ENCODE measurements at places on chromosomes 11 and 22.
A peak's percentile ranks its signal among the peaks of the same experiment; 100 is the strongest.

DNA sequence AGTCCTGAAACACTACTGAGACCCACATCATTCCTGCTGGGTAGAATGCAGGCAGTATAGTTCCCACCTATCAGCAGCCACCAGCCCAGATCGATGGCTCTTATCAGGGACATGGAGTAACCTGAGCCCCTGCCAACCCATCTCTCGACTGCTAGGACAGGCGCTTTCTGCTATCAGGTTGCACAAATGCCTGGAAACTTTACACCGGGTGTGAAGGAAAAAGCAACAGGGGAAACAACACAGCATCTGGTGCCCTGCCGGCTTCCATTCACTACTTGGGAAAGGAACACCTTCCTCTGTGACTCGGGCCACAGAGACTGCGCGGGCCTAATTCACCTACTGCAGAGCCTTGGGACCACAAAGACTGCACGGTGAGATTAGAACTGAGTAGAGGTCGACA is 18.5 kb downstream of the RBFOX2 start:
- no peak for DNase-seq

DNA sequence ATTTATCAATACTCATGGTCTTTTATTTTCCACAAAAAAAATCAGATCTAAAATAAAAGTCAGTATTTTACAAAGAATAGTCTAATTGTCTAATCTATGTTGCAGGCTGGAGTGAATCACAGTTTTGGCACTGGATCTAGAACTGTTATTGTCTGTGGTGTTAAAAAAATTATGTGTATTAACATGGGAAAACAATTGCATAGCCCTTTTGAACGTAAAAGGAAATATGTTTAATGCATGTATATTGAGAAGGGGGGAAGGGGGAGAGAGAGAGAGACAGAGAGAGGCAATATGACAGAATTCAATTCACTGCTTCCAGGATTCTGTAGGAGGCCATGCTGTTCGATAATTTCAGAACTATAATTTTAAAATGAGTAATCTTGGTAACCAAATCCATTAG is 324.9 kb upstream of the CCDC90B start:
- DNase-seq: no peak

- DNase-seq: no peak
Measured at GRCh38 chr22:40033586-40034380, 39.0 kb downstream of the FAM83F start.

GRCh38 chr11:111460856-111461255 is 51.3 kb downstream of the BTG4 start:
- no peak for DNase-seq

DNA sequence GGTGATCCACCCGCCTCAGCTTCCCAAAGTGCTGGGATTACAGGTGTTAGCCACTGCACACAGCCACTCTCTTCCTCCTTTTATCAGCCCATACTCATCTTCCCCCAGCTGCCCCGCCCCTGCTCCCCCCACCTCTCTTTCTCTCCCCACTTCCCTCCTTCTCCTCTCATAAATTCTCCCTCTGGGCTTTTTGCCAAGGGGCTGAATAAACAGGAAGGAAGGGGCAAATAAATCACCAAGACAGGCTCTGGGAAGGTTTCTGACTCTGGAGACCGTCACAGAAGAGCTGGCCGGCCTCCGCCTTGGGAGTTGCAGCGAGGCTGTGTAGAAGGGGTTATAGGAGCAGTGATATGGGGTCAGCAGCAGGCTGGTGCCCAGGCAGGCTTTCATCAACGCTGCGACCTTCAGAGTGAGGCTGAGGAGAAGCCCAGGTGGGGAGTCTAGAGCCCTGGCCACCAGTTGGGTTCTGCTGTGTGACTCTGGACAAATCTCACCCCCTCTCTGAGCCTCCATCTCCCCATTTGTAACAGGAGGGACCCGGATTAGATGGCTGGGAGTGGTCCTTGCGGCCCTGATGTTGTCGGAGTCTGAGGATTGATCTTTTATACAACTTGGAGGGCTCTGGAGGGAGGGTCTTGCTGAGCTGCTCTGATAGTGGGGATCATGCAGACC is 62.6 kb upstream of the RASD2 start:
- no peak for DNase-seq

- DNase-seq: no peak
Measured at GRCh38 chr11:116302756-116303155, 470.0 kb downstream of the BUD13 start.

DNA sequence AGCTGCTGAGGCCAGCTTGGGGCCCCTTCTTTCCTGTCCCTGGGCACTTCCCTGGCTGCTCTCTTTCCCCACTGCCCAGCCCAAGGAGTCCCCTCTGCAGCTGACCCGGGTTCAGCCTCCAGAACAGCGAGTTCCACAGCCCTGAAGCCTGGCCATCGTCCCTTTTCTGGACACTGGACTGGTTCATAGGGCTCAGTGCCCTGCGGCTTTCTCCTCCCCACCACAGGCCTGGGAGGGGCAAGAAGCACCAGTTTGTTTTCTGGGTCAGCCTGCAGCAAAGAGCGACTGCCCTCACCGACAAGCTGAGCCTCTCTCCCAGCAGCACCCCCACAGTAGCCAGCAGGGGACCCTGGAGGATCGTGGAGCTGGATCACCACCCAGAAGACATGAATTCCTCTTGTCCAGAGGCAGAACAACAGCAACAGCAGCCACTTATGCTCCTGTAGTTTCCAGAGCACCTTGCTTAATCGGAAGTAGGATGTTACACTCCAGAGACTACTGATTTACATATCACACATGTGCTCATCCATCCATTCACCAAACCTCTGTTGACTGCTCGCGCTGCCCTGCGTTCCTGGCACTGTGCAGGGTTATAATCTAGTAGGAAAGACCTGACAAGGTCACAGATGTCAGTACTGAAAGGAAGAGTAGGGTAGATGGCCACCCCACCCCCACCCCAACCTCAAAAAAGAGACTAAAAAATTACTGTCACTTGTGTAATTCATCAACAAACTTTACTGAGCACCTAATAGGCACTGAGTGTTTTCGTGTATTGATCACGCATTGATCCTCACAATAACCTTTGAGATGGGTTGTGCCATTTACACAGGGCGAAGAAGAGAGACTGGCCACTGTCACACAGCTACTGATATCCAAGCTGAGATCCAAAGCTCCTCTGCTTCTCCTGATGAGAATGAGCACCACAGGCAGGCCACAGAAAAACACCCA is 13.0 kb upstream of the CXCR5 start:
- no peak for DNase-seq

- DNase-seq: peak; percentile 28
Measured at GRCh38 chr11:125593114-125593820, 615 bp downstream of the STT3A start.

DNA sequence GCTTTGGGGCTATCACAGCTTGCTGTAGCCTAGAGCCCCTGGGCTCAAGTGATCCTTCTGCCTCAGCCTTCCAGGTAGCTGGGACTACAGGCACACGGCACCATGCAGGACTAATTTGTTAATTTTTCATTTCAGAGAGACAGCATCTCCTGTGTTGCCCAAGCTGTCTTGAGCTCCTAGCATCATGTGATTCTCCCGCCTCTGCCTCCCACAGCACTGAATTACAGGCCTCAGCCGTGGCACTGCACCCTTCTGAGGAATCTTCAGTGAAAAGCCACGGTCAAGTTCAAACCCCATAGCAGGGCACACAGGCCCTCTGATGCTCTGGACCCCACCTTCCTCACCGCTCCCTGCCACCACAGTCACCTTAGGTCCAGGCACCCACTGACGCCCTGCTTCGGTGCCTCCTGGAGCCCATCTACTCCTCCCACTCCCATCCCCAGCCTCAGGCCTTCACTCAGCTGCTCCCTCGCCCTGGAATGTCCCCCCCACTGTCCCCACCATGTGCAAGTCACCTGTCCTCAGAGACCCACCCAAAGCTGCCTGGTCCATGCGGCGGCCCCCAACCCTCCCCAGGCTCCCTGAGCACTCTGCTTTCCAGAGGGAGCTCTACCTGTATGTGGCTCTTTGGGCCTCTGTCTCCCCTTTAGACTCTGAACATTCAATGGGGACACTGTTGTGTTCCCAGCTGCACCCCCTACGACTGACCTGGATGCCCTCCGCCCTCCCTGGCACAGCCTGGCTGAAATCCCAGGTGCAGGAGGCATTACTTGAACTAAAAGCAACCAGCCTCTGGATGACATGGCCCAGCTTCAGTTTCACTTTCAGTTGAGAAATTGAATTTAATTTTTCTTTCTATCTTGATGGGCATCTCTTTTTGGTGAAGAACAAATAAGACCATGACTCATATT is 1.6 kb downstream of the APOL2 start:
- no peak for DNase-seq

- DNase-seq: no peak
Measured at GRCh38 chr11:92413757-92414513, 189.3 kb downstream of the FAT3 start.

GRCh38 chr11:20031155-20032001 is 128.9 kb downstream of the DBX1 start:
- no peak for DNase-seq

DNA sequence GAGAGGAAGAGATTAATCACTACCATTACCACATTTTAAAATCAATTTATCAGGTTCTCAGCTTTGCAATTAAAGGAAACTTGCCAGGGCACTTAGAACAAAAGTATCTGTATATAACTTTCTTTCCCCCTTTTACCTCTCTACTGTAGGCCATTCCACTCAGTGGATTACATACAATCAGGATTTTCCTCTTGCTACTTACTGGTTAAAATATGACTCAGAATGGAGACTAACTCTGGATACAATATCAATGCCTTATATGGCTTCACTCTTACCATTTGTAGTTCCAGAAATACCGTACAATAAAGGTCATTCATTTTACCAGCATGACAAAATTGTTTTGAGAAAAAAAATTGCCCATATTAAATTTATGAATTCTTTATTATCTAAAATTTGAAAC is 706.8 kb downstream of the KCNA4 start:
- DNase-seq: no peak

GRCh38 chr22:42860968-42861367 is 3.9 kb upstream of the ARFGAP3 start:
- DNase-seq: no peak

- DNase-seq: peak; percentile 31
Measured at GRCh38 chr11:129364143-129364654, 11.4 kb upstream of the BARX2 start.

DNA sequence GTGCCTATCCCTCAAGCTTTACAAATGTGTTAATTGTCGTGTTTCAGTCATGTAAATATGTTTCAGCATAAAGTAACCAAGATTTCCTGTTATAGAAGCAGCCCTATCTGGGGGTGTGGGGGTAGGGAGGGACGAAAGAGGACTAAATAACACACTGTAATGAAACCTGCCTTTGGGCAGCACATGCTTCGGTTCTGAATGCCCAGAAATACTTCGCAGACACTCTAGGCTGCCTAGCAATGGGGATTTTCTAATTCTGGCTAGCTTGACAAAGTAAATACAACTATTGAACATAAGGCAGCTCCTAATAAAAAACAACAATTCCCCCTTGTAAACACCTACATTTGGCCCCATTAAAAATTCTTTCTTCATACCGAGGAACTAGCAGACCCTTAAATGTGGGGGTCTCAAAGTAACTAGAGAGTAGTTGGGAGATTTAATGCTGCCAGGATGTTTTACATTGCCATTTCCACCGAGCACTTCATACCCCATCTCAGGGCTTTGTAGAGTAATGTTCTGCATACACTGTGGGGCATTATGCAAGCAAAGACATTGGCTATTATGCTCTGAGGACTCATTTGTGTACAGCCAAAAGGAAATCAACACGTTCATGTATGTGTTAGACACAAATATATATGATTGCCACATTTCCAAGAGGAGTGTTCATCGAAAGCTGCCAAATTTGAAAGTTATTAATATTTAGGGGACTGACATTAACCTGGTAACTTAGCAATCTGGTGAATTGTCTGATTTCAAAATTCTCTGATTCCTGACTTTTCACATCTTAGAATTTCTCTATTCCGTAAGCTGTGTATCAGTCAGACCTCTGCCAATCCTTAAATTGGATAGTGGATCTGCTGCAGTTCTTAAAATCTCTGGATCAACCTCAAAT is 42.1 kb downstream of the PAX6 start:
- DNase-seq: no peak

DNA sequence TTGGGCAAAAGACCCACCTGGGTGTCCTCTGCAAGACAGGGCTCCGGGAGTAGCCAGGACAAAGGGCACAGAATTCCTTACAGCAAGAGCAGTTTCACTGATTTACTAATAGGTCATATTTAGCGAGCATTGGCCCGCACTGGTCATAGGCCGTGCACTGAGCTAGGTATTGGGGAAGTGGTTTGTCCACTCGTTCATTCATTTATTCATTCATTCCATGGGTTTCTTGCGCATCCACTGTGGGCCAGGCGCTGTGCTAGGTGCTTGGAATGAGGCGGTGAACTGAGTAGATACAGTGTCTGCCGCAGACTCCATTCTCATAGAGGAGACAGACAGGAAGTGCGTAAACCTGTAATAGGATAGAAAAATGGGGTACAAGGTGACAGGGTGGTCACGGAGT is 13.2 kb upstream of the LINC01488 start:
- DNase-seq: no peak

DNA sequence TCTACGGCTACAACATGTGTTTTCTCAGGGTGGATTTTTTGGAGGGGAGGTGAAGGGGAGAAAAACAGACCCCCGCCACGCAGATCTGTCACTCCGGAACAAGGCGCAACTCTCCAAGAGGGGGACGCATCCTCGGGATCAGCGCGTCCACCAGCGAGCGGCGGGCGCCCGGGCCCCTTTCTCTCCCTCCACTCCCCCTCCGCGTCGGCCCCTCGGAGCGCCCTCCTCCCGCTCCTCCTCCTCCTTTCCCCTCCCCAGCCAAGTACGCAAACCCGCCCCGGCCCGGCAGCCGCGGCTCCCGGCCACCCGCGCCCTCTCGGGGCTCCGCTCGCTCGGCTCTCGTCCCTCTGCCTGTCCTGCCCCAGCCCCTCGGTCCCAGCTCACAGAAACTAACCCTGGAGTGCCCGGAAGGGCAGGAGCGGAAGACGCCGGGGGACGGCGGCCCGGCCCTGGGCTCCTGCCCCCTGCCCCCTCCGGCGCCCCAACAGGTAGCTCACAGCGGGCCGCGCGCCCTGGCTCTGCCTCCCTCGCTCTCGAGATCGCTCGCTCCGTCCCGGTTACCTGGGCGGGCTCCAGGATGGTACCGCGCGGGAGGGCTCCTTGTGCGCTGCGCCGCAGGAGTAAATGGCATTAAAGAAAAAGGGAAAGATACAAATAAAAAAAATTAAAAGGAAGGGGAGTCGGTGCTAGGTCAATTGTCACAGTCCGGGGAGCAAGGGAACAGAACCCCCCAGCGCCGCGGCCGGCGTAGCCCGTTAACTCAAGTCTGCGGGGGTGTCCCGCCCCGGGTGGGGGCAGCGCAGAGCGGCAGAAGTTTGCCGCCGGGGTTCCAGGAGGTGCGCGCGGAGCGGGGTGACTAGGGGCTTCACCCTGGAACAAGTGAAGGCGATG is 131.4 kb upstream of the C11orf58 start:
- DNase-seq: no peak

DNA sequence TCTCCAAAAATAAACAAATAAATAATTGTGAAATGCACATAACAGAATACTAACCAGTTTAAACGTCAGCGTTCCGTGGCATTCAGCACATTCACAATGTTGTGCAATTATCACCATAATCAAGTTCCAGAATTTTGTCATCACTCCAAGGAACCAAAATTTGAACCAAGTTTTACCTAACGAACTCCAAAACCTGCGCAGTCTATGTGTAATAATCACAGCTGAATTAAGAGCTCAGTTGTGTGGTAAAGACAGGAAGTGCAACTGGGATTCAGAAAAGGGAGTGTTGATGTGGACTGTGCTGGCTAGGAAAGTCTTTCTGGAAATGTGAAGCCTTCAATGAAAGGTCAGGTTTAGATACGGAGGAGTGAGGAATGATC is 5.4 kb upstream of the MCAM start:
- DNase-seq: no peak

GRCh38 chr22:30720263-30720837 is 25.7 kb downstream of the OSBP2 start:
- no peak for DNase-seq

Data from omental fat pad (tissue), 4 donors.